Glutamatergic neuron (in vitro differentiated cells): ENCODE measurements at places on chromosomes 16 and 17. TPM values are rescaled to one million over a fixed set of nuclear protein-coding genes. Genes with fewer than 3 reads are reported as not detected.

DNA sequence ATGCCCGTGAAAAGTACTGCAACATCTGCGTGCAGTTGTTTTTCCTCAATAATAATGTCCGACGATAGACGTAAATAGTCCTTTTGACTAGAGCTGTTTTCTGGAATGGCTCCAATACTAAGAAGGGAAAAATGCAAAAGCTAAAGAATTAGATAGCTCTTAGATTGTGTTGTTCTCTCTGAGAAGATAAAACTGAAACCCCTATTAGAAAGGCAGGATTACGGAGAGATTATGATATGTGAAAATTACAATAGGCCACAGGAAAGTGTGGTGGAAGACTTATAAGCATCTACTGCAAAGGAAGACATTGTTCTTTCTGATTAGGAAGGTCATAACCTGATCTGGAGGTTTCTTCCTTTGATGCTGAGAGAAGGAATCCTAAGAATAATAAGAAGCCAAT is 33.5 kb upstream of the KCNJ16 start:
- no peak for DNase-seq

The GABARAP gene
- 908 TPM for total RNA-seq

GRCh38 chr16:81238296-81239011 is at the start of gene BCO1:
Gene BCO1, plus strand, starts transcription at chr16:81238689. Its CDS starts 220 bp downstream, at chr16:81238909.
- no peak for DNase-seq

- DNase-seq, result peak; percentile 54
Observed at GRCh38 chr16:1614456-1615102, 2.4 kb downstream of the CRAMP1 start.

DNA sequence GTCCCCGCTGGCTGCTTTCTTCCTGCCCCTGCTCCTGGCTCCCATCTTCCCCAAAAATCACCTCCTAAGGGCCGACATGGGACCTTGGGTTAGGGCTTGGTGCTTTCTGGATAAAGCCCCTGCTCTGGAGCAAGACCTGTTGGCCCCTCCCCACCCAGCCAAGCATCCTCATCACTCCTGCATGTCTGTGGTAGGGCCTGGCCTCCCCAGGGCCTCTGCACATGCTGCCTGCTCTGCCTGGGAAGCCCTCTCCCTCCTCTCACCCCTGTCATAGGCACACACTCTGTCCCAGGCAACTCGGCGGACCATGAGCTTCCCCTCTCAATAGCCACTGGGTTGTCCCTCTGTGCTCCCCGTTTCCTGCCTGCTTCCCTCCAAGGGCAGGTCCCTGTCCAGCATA is 35.2 kb downstream of the CFAP20 start:
- DNase-seq, result no peak

- no peak for DNase-seq
Observed at GRCh38 chr16:64398793-64399192, 723.1 kb downstream of the CDH11 start.
